Lower leg skin (tissue), 4 donors: ENCODE measurements at places on chromosomes 5 and 9.

- no peak for DNase-seq
Measured at GRCh38 chr9:29966247-29966646, 2393.0 kb upstream of the C9orf72 start.

GRCh38 chr5:179201986-179202385, 141.8 kb downstream of the ZNF354C start:
- DNase-seq = no peak

GRCh38 chr5:36323926-36324781, 22.5 kb upstream of the RANBP3L start:
- DNase-seq = no peak

DNA sequence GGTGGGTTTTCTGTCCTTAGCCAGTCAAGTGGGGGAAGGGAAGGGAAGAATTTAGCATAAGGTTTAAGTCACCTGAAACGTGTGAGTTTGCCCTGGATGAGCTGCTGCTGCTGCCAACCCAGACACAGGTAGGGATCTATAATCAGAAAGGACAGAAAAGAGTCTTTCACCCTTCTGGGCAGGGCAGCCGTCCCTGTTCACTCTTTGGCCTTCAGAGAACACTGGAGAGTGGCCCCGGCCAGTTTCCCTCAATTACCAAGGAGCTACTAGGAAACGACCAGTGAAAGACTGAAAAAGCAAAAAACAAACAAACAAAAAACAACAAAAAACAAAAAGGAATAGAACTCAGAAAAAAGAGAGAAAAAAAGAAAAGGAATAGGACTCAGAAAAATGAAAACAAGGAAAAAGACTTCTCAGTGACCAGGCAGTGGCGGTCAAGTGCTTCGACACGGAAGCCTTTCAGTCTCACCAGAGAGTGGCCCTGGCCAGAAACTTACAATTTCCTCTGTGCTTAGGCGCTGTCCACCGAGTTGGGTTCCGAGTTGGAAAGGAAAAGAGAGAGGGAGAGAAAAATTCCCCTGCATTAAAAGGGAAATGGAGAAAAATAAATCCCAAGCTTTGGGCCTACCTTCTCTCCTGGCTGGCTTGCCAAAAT, 2.5 kb upstream of the GM2A start:
- peak; percentile 58 for DNase-seq

- DNase-seq = no peak
Measured at GRCh38 chr9:76913467-76913866, 7.6 kb upstream of the PRUNE2 start.

- no peak for DNase-seq
Measured at GRCh38 chr5:135032695-135032998, 1.4 kb downstream of the PITX1 start.

- DNase-seq = no peak
Measured at GRCh38 chr9:121122246-121123032, 47.7 kb downstream of the CNTRL start.

GRCh38 chr9:128419061-128419925, 1.4 kb upstream of the CERCAM start:
- DNase-seq = no peak

GRCh38 chr5:76595755-76596481, 27.3 kb downstream of the F2RL2 start:
- no peak for DNase-seq

DNA sequence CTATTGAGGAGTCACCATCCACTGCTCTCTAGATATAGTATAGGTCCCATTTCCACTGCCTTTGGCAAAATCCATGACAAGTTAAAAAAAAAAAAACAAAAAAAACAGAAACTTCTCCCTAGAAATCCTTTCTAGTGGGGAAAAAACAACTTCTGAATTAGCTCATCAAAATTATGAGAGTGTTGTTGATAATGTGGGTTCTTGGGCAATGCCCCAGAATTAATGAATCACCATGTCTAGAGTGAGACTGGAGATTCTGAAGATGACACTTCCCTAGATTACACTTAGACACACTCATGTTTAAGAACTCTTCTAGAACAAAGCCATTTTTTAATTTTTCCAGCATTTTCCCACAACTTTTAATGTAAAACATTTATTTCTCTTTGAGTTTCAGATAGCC, 728.0 kb upstream of the C9orf72 start:
- no peak for DNase-seq

DNA sequence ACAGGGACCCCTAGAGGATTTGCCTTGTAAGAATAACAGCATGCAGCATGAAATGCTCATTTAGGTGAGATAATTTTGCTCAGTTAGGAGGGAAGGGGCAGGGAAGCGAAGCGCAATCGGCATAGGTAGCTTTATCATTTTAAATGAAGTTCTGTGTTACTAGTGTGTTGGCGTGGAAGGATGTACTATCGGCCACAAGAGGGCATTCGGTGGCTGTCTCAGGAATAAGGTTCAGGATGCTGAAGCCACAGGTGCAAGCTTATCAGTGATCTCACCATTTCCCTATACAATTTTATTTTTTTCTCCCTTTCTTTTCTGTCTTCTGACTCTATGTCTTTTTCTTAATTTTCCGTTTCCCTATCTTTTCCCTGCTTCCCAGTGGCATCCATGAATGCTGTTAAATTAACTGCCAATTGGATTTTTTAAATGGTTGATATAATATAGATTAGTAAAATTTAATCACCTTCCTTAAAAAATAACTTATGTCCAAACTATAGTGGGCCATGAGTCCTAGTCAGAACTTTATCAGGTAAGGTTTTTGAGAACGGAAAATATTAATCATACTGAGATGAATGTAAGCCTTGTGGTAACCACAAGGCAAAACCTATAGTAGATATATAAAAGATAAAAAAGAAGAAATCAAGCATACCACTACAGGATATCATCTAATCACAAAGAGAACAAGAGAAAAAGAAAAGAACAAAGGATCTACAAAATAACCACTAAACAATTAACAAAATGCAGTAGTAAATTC, 1.2 kb upstream of the INSL6 start:
- DNase-seq = no peak

DNA sequence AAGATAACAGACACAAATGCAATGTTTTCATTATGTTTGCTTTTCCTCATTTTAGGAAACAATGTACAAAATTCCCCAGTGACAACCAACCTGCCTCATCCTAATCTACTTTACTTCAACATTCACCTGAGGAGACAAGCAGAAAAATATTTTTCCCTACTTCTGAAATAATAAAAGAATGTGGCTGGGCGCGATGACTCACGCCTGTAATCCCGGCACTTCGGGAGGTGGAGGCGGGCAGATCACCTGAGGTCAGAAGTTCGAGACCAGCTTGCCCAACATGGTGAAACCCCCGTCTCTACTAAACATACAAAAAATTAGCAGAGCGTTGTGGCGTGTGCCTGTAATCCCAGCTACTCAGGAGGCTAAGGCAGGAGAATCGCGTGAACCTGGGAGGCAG, 36.9 kb downstream of the MYO10 start:
- DNase-seq = no peak

DNA sequence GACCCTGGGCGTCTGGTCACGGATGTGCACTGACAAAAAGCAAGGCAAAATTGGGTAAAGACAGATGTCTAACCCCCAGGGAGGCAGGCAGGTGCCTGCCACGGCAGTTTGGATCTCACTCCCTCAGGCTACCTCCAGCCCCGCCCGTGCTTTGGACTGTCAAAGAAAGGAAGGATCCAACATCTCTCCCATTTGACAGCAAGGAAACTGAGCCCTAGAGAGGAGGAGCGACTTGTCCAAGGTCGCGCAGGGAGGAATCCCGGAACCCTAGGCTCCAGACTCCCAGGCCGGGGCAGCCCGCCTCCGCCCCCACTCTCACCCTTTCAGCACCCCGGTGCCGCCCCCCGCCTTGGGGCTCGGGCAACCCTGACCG, 376 bp downstream of the GOLGA1 start:
- DNase-seq = no peak

GRCh38 chr5:32071351-32071944, 102.7 kb downstream of the GOLPH3 start:
- DNase-seq = no peak

DNA sequence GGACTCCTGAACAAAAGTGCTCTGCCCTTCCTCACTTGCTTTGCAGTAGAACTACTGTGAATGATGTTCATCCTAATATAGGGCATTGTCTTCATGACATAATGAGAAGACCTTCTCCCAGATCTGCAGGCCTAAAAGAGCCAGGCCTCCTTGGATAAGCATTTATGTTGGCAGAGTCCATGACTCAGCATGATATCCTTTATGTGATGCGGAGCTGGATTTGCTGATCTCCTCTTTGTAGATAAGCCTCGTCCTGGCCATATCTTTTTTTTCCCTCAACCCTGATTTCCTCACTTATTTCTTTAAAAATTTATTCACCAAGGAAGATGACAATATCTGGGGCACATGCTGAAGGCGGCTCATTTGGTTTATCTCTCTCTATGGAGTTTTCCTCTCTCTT, 62.4 kb upstream of the TAS2R1 start:
- DNase-seq = no peak

GRCh38 chr9:36745977-36746376, 173.3 kb downstream of the MELK start:
- no peak for DNase-seq

- DNase-seq = no peak
Measured at GRCh38 chr5:114695292-114695904, 333.5 kb downstream of the KCNN2 start.

- no peak for DNase-seq
Measured at GRCh38 chr5:1362242-1363015, 17.5 kb upstream of the CLPTM1L start.

- DNase-seq = peak; percentile 68
Measured at GRCh38 chr5:108260117-108260857, 121.6 kb downstream of the FBXL17 start.

DNA sequence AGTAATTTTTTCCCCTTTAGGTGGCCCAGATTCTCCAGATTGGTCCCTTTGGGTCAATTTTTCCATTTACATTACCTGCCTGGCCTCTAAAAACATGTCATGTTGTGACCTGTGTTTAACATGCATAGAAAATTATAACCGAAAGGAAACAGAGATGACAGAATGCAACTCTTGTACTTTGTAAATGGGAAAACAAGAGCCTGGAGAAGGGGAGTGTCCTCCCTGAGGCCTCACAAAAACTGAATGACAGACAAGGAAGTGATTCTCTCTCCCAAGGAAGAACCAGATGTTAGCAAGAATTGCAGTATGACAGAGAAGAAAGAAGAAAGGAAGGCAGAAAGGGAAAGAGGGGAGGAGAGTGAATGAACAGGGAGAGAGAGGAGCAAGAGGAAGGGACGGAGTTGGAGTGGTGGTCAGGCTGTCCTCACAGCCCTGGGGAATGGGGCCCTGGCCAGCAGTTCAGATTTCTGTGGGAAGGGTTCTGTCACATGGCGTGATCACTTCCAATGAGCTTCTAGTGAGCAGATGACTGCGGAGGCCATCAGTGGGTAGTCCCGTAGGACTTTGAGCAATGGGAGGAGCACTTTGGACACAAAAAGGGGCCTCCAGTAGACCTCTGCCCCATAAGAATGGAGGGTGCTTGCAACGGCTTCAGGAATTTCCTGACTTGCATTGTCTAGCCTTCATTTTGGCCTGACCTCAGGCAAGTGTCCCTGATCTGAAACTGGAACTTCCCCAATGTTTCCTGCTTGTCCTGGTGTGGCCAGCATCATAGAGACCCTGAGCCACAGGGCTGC, 31.6 kb downstream of the ABLIM3 start:
- no peak for DNase-seq

DNA sequence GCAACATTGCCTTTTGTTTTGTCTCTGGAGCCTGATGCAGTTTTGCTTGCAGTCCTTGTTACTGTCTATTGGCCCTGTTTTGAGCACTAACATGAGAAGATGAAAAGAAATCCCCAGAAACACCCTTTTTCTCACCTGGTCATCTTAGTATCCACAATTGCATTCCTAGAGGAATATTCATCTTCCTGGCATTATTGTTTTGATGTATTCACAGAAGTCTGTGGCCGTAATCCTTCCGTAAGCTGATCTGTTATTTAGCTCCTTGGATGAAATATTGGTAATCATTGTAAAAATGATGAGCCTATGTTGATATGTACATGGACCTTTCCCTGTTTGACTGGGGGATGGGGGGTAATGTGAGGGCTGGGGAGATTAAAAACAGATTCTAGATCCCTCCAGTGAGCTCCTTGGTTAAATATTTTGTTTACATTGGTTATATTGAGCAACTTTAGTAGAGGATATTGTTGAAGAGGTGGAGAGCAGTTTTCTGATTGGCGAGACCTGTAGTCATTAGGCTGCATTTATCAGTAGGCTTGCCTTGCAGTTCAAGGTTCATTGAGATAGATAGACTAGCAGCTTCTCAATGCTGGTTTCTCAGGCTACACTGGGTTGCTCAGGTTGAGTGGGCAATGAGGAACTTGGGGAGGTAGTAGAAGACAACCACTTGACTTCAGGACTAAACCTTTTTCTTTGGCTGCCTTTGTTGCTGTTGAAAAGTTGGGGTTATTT, 117.5 kb downstream of the MACIR start:
- no peak for DNase-seq

DNA sequence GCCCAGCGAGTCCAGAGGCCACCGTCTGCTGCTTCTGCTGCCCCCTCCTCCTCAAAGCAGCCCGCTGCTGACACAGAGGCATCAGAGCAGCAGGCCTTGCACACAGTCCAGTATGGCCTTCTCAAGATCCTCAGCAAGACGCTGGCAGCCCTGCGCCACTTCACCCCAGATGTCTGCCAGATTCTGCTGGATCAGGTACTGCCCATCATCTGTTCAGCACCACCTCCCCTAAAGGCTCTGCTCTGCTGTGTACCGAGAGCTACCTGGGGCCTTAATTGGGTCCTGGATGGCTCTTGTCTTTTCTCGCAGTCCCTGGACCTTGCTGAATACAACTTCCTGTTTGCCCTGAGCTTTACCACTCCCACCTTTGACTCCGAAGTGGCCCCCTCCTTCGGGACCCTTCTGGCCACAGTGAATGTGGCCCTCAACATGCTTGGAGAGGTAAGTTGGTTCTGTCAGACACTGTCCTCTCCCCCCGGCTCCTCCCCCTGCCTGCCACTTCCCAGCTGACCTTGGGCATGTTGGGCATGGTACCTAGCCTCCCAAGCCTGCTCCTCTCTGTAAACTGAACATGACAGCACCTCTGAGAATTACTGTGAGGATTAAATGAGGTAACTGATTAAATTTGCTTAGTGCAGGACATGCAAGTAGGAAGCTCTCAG, 22.7 kb downstream of the SH3GLB2 start:
- no peak for DNase-seq

GRCh38 chr9:97811533-97812246, 41.3 kb upstream of the FOXE1 start:
- DNase-seq = no peak

DNA sequence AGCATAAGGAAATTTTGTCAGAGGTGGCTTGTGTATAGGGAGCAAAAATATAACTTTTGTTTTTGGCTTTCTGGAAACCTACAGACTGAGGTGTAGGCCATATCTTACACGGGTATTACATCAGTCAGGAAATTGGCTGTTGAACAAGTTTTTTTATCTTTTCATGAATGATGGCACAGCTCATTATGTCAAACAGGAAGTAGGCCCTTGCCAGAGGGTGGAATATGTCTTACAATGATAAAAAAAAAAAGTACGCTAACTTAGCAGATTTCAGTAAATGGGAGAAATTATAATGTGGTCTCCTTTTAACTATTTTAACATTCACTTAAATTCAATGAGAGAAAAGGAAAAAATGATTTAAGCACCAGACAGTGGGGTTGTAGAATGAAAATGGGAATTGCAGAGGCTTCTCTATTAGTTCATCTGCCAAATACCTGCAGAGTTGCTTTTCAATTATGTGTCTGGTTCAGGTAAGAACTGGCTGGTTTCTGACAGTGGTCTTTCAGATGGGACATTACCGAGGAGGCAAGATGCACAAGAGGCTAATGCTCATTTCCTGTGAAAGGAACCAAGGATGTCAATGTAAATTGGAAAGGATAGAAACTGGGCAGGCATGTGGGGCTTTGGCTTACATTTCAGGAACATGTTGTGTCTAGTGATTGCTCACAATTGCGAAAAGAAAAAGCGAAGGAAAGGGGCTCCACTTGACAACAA, 169.9 kb downstream of the NNT start:
- no peak for DNase-seq

GRCh38 chr9:18036422-18037187, 437.3 kb upstream of the ADAMTSL1 start:
- no peak for DNase-seq
